ENCODE measurements at places on chromosomes 1 and 21.

- DNase-seq = no peak
Measured at GRCh38 chr1:199472018-199472417, 555.5 kb upstream of the NR5A2 start.

DNA sequence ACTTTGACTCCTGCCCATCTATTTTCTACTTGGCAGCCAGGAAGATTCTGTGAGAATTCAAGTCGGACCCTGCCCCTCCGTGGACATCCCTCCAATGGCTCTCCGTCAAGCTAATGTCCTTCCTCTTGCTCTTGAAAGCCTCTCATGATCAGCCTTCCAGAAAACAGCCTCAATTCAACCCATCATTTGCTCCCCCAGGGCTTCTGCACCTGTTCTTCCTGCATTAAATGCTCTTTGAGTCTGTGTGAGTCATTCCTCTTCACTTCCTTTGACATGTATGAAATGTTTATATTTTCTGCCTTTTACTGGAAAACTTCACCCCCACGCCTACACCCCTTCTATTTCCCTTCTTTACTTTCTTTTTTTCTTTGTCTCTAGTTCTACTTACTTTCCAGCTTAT is 734.1 kb upstream of the ZP4 start:
- DNase-seq = no peak

DNA sequence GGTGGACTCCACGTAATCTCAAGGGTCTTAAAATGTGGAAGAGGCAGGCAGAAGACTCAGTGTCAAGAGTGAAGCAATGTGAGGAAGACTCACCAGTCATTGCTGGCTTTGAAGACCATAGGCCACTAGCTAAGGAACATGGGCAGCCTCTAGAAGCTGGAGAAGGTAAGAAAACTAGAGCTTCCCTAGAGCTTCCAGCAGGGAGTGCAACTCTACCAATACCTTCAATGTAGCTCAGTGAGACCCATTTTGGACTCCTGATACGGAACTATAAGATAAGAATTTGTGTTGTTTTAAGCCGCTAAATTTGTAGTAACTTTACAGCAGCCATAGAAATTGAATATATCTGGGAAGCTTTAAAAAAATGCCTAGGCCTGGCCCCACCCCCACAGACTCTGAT is 18.9 kb downstream of the METTL13 start:
- DNase-seq = no peak

- DNase-seq = no peak
Measured at GRCh38 chr1:244089561-244089960, 38.5 kb downstream of the ZBTB18 start.

DNA sequence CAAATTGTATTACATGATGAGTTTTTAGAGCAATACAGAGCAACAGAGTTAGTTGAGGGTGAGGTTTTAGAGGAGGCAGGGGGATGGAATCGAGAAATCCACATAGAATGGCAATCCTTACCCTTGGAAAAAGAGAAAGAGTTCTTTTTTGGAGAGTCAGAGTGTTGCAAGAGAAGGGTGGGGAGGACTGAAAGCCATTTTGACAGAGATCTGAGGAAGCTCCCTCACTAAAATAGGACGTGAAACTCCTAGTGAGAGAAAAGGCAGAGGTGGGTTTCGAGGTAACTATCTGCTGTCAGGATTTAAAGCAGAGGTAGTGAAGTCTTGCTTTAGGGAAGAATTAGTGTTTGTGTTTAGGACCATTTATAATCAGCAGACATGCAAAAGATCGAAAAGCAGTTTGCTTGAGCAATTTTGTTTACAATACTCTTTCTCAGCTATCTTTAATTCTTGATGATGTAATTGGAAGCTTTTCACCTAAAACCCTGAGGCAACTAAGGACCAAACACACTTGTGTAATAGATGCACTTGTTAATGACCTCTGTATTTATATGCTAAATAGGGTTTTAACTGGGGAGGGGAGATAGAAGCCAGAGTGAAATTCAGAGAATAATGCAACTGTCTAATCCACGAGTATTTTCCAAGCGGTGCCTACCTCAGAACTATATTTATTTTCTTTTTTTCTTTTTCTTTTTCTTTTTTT is 20.0 kb downstream of the ADAMTS5 start:
- DNase-seq = no peak

DNA sequence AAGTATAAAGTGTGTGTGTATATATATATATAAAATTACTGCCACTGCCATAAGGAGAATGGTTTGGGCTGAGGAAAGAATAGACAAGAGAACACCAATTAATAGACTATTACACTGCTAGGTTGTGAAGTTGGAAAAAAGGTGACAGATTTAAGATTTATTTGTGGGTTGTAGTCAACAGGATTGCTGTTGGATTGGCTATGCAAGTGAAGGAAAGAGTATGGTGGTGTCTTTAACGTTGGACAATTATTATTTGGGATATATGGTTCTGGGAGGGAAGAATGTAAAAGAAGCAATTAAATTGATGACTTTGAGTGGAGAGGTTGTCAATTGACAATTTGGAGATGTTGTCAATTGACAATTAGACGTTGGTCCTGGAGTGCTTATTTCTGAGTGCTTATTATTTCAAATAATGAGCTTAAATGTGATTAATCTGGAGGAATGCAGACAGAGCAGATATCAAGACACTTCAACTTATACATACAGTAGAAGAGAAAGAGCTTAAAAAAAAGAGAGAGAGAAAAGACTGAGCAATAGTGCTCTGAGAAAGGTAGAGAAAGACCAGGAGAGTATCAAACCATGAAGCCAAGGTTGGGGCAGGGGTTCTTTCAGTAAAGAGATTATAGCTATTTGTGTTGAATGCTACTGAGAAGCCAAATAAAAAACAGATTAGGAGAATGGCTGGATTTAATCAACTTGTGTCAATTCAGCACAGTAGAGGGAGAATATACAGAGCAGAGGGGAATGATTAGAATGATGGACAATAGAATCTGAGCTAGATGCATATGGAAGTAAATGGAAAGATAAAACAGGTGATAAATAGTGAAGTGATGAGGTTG is 9.7 kb downstream of the PTGS2 start:
- DNase-seq = no peak
